ENCODE measurements at places on chromosomes 2 and 18. TPM values are rescaled to one million over a fixed set of nuclear protein-coding genes. Genes with fewer than 3 reads are reported as not detected.

Gene CD226
- not detected for total RNA-seq

Gene CLIP4
- 26.4 TPM for total RNA-seq

Gene CDK15
- total RNA-seq = 1.2 TPM

Gene SIX2
- 130 TPM for total RNA-seq

Gene ZNF892
- 4.4 TPM for total RNA-seq

Gene CREG2
- 1.1 TPM for total RNA-seq

Gene CAPG
- total RNA-seq = 50.4 TPM

Gene METTL21A
- total RNA-seq = 22.8 TPM

Gene COL6A3
- 5,410 TPM for total RNA-seq

Gene CDH19
- 53.5 TPM for total RNA-seq

Gene ST3GAL5
- total RNA-seq = 7.7 TPM

Gene ARMC9
- total RNA-seq = 11.4 TPM

Gene WIPF1
- 11.8 TPM for total RNA-seq

Gene COL4A3
- total RNA-seq = 4.2 TPM

Gene KCNJ3
- total RNA-seq = not detected

Gene INO80D
- total RNA-seq = 7.5 TPM

Gene RETREG2
- total RNA-seq = 47.7 TPM

Gene TEKT4
- total RNA-seq = not detected

Gene MC4R
- total RNA-seq = not detected

Gene LHCGR
- total RNA-seq = not detected

Gene NOSTRIN
- 0.24 TPM for total RNA-seq

Gene SPATS2L
- total RNA-seq = 47.1 TPM

Gene TMEM237
- 12.2 TPM for total RNA-seq

Gene SEPTIN10
- 85.5 TPM for total RNA-seq

Gene ABHD1
- 0.06 TPM for total RNA-seq

Gene PSMA8
- not detected for total RNA-seq

Gene IL36B
- not detected for total RNA-seq

Gene SH3BP4
- total RNA-seq = 24.2 TPM

Gene RAB27B
- 1.1 TPM for total RNA-seq

Gene SULT1C2
- total RNA-seq = not detected

Gene FLACC1
- total RNA-seq = 2.0 TPM

Gene LYPD6
- total RNA-seq = not detected

Gene MOGAT1
- total RNA-seq = not detected

Gene UGT1A5
- total RNA-seq = not detected

Gene HOXD13
- total RNA-seq = not detected

Gene RRM2
- total RNA-seq = 4.6 TPM

Gene TDRD15
- total RNA-seq = not detected

Gene KCNF1
- total RNA-seq = not detected

Gene UPP2
- not detected for total RNA-seq

Gene CDCA7
- total RNA-seq = 3.9 TPM

Gene KIAA2012
- total RNA-seq = not detected

Gene PRSS56
- total RNA-seq = not detected

Gene SULT1C3
- not detected for total RNA-seq

Gene NR4A2
- 0.19 TPM for total RNA-seq

Gene TMEM169
- not detected for total RNA-seq

Gene TTLL4
- 15.7 TPM for total RNA-seq

Gene FOXD4L1
- total RNA-seq = 0.15 TPM

Gene CYRIA
- total RNA-seq = 2.9 TPM

Gene TOGARAM2
- 0.94 TPM for total RNA-seq

Data from cardiac ventricle fibroblast (primary cell).